H4 (cell line): ENCODE measurements at places on chromosomes 1 and 21. TPM values are rescaled to one million over a fixed set of nuclear protein-coding genes. Genes with fewer than 3 reads are reported as not detected.

DNA sequence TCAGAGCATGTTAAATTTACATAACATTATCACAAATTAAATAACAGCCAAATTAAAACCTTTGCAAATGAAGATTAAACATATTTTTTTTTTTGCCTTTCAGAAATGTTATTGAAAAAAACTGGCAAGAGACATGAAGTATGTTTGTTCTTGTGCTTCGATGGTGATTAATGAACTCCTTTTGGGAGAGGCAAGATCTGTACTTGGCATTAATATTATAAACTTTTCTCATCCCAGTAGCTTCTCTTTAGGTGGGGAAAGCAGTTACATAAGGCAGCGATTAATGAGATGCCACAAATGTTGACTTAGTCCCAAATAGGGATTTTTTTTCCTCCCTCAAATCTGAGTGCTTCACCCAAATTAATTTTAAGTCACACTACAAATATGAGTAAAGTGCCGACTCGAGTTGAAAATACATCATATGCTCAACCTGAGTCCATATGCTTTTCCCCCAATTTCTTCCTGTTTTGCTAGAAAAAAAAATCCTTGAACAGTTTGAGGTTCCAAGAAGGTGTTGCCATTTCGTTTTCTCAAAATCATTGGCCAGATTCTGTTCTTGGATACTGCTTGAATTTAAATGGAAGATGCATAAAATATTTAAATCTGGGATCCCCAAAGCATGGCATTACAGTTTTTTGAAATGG, 294.5 kb downstream of the VAV3 start:
- no peak for DNase-seq

The SV2A gene
- total RNA-seq: 16.4 and 18.1 TPM in 2 replicates

GRCh38 chr1:230867101-230867902, 1.0 kb downstream of the C1orf198 start:
- DNase-seq: no peak

DNA sequence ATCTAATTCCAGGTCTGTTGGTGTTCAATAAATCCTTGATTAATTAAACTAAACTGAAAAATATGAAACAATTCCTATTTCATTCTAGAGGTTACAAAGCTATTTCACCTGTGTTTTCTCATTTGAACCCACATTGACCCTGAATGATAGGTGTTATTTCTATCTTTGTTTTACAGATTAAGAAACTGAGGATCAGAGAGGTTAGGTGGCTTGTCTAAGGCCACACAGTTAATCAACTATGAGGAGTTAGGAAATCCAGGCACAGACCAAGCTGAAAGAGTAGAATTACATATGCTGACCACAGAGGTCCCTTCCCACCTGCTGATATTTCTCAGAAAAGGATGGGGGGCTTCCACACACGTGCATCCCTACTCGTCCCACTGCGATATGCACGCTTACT, 487 bp downstream of the PIGR start:
- no peak for DNase-seq

- DNase-seq: no peak
Measured at GRCh38 chr1:99017655-99018054, 13.0 kb upstream of the PLPPR5 start.

GRCh38 chr21:25563361-25564116, 43.7 kb downstream of the MRPL39 start:
- DNase-seq: no peak

DNA sequence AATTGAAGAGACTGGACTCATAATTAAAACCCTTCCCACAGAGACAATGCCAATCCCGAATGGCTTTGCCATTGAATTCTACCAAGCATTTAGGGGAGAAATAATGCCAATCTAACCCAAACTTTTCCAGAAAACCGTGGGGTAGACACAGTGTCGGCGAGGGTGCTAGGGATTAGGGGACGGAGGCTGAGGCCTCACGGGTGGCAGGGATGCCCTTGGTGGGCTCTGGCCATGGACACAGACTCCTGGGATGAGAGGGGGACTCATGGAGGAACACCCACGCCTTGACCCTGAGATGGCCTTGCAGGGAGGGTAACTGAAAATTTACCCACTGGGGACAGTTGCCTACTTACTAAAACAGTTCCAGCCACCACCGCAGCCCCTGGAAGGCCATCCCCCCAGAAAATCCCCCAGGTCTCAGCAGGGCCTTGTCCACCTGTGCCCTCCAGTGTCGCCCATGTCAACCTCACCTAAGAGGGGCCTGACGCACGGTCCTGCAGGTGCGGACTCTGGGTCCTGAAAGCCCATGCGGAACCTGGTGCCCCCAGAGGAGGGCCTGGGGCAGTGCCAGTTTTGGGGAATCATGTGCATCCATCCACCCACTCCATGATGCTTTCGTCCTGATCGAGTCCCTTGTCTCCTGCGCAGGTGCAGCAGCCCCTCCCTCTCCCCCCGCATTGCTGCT, 1.9 kb downstream of the KRTAP10-5 start:
- DNase-seq: no peak

- no peak for DNase-seq
Measured at GRCh38 chr1:119308130-119308700, 60.4 kb upstream of the HAO2 start.

The QSOX1 gene
- 83.8 and 92.7 TPM in 2 replicates for total RNA-seq

The ARHGAP29 gene
- 3.6 and 4.2 TPM in 2 replicates for total RNA-seq

- DNase-seq: no peak
Measured at GRCh38 chr1:75174031-75174760, 40.0 kb downstream of the LHX8 start.
